ENCODE measurements at places on chromosomes 13 and 19.
A peak's percentile ranks its signal among the peaks of the same experiment; 100 is the strongest.

- peak; percentile 63 for DNase-seq
Measured at GRCh38 chr19:15836330-15837220, 21.1 kb upstream of the OR10H1 start.

DNA sequence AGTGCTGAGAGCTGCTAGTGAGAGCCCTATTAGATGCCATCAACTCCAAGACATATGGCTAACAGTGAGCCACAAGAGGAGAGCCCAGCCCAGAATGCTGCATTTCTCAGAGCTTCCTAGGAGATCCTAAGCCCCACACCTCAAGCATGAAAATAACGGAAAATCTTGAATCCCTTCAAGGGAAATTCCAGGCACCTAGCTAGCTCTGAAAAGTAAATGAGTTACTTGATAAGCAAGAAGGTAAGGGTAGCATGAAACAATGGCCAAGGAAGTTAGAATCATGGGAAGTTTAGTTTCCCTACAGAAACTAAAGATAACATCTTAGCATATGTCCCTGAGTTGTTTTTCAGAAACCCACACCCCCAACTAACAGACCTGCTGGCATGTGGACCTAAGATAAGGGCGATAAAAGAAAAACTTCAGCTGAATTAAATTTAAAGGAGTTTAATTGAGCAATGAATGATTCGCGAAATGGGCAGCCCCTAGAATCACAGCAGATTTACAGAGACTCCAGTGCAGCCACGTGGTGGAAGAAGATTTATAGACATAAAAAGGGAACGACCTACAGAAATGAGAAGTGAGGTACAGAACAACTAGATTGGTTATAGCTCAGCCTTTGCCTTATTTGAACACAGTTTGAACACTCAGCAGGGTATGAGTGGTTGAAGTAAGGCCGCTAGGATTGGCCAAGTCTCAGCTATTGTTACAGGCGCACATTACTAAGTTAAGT, 301.3 kb upstream of the DACH1 start:
- DNase-seq, result no peak

DNA sequence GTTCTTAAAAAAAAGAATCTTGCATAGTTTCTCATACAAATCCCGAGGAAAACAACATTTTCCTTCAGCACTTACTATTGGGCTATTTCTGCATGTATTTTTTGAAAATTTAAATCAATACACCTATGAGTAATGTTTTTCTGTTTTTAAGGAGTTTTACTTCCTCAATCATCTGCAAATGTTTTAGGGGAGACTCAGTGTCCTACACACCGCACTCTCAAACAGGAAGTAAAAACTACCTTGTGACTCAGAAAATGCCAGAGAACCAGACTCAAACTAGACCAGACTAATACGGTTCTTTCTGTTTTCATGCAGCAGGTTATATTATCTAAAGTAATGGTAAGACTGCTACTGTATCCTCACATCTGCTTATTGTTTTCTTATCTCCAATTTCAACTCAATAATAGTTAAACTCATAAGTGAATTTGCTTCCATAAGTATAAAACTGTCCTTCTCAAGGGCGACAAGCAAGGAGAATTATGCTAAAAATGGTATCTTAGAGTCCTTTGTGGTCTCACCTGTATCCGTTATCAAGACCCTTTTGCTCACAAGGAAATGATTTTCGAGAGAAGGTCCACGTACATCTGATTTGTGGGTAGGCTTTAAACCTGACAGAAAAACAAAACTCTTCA, 52.5 kb downstream of the FLT3 start:
- DNase-seq, result no peak

GRCh38 chr13:77565635-77566034, 30.1 kb downstream of the SCEL start:
- DNase-seq, result peak; percentile 29

Measured in iPS-NIHi11 (cell line).